ENCODE measurements at places on chromosomes 3 and 15. TPM values are rescaled to one million over a fixed set of nuclear protein-coding genes. Genes with fewer than 3 reads are reported as not detected.

RBM6 gene
- total RNA-seq = 95.0 TPM

LSM3 gene
- 8.3 TPM for total RNA-seq

EPHA6 gene
- total RNA-seq = not detected

TM4SF1 gene
- total RNA-seq = not detected

ABTB1 gene
- 88.1 TPM for total RNA-seq

TMED3 gene
- total RNA-seq = 14.2 TPM

SERPINI2 gene
- total RNA-seq = not detected

CHL1 gene
- total RNA-seq = not detected

PATL2 gene
- total RNA-seq = 35.7 TPM

AHSG gene
- not detected for total RNA-seq

GRCh38 chr3:43859766-43860165 lies 169.0 kb downstream of the ABHD5 start:
- DNase-seq = no peak

DNA sequence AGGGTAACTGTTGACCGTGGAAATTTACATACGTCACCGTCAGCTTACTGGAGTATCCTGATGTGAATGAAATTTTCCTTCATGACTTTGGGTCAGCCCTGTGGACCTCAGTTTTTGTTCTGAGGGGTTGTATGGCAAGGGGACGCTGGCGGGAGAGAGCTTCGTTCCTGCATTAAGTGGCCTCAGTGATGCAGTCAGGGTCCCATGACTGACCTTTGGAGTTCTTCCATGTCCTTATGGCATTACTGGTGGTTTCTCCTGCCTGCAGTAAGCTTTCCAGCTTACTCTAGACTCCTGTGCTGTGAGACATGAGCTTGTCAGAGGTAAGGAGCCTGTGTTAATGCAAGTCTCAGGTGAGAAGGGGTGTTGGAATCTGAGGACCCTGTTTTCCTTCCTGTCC lies 1.8 kb downstream of the CD276 start:
- DNase-seq = no peak

- DNase-seq = no peak
These were observed 1.4 kb downstream of the MAP6D1 start for GRCh38 chr3:183823963-183824362.

DNA sequence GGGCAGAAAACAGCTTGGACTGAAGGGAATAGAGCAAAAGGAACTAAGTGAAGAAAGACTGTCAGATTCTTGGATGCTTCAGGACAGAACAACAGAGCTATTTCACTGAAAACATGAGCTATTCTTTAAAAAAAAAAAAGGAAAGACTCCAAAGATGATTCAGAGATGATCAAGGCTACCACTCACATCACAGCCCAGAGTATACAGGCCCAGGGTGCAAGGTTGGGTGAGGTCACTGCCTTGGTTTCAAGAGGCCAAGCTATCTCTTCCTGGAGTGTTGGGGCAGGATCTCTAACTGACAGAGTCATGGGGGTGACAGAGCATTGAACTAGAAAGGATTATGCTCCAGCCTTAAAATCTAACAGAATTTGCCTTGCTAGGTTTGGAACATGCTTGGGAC lies 118.1 kb downstream of the AGBL1 start:
- no peak for DNase-seq

DNA sequence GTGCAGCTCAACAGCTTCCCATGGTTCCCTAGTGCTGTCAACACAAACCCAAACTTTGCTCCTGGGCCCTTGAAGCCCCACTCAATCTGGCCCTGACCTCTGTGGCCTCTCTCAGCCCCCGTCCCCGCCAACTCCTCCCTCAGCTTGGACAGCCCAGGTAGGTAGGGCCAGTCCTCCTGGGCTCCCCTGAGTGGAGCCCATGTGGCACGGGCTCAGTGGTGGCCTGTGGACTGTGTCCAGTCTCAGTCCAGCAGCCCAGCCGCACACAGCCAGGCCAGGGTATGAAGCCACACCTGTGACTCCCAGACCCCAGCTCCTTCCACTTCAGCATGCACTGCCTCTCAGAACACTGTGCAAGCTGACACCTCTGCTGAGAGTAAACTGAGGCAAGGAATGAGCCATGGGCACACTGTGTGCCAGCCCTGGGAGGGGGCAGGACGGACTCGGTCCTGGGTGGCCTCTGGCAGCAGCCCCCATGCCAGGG lies 11.5 kb downstream of the PLXND1 start:
- no peak for DNase-seq

DNA sequence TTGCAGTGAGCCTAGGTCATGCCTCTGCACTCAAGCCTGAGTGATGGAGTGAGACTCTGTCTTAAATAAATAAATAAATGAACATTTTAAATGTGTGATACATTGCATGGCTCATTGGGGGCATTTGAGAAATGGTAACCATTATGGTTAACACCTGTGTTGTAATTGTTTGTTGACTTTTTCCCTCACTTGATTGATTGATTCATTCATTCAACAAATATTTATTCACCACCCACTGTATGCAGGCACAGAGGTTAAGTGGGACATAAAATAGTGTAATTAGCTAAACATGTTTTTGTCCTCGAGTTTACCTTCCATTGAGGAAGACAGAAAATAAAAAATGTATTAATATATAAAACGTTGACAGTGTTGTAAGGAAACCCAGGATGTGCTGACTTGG lies 127.1 kb upstream of the ANKRD28 start:
- DNase-seq = no peak

GRCh38 chr3:102682741-102683140 lies 247.9 kb downstream of the ZPLD1 start:
- DNase-seq = no peak

GRCh38 chr3:146384786-146385185 lies 84.6 kb downstream of the PLSCR2 start:
- no peak for DNase-seq

GRCh38 chr15:39053480-39053879 lies 488.9 kb upstream of the RASGRP1 start:
- DNase-seq = no peak

DNA sequence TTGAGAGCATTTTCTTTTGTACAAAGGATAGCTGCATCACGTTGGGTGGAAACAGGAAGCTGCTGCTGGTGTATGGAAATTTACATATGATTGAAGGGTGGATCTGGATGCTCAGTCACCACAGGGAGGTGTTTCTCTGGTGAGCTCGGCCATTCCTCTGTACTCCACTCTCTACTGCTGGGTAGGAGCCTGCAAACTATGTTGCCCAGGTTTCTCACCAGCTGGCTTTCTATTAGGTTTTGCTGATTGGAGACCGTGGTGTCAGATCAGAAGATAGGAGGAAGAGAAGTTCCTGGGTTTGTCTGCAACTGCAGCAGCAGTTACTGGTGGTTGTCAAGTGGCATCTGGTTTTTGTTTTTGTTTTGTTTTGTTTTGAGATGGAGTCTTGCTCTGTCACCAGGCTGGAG lies 61.7 kb downstream of the TAMM41 start:
- DNase-seq = no peak

DNA sequence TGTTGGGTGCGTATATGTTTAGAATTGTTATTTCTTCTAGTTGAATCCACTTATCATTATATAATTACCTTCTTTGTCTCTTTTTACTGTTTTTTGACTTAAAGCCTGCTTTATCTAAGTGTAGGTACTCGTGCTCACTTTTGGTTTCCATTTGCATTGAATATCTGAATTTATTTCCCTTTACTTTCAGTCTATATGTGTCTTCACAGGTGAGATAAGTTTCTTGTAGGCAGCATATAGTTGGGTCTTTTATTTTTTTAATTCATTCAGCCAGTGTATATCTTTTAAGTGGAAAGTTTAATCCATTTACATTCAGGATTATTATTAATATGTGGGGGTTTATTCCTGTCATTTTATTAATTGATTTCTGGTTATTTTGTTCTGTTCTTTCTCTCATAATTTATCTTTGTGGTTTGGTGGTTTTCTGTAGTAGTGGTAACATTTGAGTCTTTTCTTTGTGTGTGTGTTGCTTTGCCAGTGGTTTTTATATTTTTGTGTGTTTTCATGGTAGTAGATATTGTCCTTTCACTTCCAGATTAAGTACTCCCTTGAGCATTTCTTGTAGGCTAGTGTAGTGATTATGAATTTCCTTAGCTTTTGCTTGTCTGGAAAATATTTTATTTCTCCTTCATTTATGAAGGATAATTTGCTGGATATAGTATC lies 27.3 kb downstream of the STT3B start:
- DNase-seq = no peak

DNA sequence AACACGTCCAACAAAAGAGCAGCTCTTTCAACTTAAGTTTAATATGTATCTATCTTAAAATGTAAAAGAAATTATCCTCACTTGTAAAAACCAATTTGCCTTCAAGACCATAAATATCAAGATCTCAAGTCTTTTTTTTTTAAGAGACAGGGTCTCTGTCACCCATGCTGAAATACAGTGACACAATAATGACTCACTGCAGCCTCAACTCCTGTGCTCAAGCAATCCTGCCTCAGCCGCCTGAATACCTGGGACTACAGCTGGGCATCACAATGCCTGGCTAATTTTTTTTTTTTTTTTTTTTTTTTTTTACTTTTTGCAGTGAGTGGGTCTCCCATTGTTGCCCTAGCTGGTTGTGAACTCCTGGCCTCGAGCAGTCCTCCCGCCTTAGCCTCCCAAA lies 26.0 kb downstream of the ACAP2 start:
- DNase-seq = no peak
